ENCODE measurements at places on chromosomes 6 and 20.

- no peak for DNase-seq
These were observed 22.2 kb downstream of the TBC1D20 start for GRCh38 chr20:440148-440547.

DNA sequence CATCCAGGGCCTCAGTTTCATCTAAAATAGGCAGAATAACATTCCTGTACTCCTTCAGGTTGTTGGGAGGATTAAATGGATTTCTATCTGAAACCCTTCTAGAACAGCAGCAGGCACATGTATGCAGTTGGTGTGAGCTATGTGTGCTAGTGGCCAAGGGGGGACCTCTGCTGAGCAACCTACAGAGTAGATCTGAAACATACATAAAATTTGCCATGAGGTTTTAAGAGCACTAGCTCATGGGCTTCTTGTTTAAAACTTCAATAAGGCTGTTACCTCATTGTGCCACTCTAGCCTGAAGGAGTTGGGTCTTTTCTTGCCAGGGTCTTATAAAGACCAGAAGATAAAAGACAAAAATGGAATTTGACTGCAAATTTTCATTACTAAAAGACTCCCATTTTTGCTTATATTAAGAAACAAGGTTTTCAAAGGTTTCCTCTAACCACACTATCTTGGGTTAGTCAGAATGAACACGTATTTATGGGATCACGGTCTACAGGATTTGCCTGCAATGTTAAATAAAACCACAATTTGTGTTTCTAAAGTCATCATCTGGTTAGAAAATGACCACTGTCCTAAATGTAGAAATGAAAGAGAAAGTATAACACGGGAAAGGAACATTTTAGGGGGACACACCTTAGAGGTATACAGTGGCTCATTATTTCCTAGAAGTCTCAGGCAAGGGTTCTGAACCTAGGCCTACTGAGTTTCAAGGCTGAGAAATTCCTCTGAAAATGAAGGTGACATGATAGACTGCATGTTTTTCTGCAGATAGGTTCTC, 144.9 kb upstream of the OLIG3 start:
- no peak for DNase-seq

- DNase-seq: no peak
These were observed 126.9 kb downstream of the SYCP2 start for GRCh38 chr20:59806578-59806975.

DNA sequence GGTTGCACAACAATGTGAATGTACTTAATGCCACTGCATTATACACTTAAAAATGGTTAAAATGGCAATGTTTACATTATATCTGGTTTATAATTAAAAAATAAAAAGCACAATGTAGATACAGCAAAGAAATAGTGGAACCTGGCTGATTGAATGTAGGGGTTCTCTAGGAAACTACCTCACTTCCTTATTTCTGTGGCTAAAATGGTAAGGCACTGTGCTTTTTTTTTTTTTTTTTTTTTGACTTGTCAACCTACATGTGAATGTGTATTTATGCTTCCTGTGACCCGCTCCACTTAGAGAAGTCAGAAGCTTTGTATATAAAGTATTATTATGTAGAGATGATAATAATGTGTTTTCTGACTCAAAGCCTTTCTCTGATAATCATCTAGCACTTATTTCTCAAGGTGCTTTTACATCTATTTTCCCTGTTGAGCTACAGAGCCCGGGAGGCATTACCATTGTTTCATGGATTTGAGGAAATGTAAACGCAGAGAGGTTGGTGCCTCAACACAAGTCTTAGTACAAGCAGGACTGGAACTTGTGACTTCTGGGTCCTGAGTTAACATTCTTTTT, 55.0 kb downstream of the SOX4 start:
- no peak for DNase-seq

- DNase-seq: peak; percentile 77
These were observed at the start of gene KIF16B for GRCh38 chr20:16573001-16573965. KIF16B (minus strand) TSS chr20:16573448; CDS start chr20:16573275, 173 bp downstream.

DNA sequence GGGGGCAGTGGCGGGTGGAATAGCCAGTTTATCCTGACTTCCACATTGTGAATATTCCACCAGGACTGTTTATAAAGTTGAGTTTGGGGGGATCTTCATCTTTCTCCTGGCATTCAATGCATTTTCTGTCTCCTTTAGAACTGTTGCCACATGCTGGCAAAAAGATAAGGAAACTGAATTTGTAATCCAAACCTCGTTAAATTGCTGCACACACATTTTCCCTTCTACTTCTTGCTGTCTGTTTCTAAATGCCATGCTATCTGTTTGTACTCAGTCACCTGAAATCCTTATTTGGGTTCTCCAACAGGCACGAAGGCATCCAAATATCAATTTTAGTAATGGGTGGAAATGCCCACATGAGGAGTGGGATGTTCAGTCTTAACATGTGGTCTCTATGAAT, 180.2 kb upstream of the CCN2 start:
- no peak for DNase-seq

GRCh38 chr6:116766506-116767176, 1.1 kb upstream of the FAM162B start:
- no peak for DNase-seq

Data from activated CD8-positive, alpha-beta memory T cell treated with anti-CD3 and anti-CD28 coated beads for 48 hours (primary cell).